Fibroblast of the aortic adventitia (primary cell): ENCODE measurements at places on chromosomes 12 and 14.

- DNase-seq, result no peak
Measured at GRCh38 chr12:53985994-53986685, 1.2 kb downstream of the HOXC10 start.

DNA sequence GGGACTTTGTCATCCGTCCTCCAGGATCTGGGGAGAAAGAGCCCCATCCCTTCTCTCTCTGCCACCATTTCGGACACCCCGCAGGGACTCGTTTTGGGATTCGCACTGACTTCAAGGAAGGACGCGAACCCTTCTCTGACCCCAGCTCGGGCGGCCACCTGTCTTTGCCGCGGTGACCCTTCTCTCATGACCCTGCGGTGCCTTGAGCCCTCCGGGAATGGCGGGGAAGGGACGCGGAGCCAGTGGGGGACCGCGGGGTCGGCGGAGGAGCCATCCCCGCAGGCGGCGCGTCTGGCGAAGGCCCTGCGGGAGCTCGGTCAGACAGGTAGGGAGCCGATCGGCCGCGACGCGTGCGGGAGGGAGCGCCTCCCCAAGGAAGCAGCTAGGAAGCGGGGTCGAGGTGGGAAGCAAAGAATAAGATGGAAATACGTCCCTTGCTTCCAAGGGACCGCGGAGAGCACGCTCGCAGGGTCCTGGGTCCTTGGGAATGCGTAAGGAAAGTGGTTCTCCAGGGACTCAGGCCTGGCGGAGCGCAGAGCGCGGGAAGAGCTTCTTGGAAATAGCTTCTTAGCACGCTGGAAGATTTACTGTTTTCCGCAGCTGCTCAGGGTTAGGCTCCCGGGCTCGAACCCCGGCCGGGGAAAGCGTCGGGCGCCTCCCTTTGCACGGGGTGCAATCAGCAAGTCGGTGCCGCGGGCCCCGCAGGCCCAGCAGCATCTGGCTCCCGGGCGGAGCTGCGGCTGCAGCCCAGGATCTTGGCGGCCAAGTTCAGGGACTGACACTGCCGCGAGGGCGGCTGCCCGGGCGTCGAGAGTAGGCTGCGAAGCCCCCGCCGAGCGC is 457 bp downstream of the SOCS2 start:
- peak; percentile 22 for DNase-seq

GRCh38 chr12:122895704-122896636 is at the start of gene VPS37B:
TSS of gene VPS37B (minus strand) at chr12:122896124. CDS start at chr12:122896062, 62 bp downstream.
- DNase-seq, result peak; percentile 79

GRCh38 chr12:62767946-62768345 is 167.0 kb downstream of the PPM1H start:
- no peak for DNase-seq

GRCh38 chr12:26195641-26196420 is 458 bp downstream of the SSPN start:
- DNase-seq, result peak; percentile 50

- peak; percentile 93 for DNase-seq
Measured at GRCh38 chr12:30908722-30909348, 17.7 kb upstream of the TSPAN11 start.

- peak; percentile 67 for DNase-seq
Measured at GRCh38 chr14:44657696-44658388, 150.8 kb upstream of the FSCB start.

DNA sequence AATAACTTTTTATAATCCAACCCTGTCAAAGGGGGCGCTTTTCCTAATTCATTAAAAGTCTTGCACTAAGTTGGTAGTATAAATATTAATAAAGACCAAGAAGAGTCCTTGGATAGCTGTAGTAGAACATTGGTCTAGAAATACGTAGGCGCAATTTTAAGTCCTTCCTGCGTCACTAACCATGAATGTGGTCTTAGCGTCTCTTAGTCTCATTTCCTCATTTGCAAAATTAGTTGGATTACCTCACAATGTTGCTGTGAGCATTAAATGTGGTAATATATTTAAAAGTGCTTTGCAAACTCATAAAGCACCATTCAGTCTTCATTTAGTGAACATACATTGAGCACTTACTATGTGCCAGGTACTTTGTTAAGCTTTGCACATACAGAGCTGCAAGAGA is 149.7 kb downstream of the AEBP2 start:
- DNase-seq, result no peak

DNA sequence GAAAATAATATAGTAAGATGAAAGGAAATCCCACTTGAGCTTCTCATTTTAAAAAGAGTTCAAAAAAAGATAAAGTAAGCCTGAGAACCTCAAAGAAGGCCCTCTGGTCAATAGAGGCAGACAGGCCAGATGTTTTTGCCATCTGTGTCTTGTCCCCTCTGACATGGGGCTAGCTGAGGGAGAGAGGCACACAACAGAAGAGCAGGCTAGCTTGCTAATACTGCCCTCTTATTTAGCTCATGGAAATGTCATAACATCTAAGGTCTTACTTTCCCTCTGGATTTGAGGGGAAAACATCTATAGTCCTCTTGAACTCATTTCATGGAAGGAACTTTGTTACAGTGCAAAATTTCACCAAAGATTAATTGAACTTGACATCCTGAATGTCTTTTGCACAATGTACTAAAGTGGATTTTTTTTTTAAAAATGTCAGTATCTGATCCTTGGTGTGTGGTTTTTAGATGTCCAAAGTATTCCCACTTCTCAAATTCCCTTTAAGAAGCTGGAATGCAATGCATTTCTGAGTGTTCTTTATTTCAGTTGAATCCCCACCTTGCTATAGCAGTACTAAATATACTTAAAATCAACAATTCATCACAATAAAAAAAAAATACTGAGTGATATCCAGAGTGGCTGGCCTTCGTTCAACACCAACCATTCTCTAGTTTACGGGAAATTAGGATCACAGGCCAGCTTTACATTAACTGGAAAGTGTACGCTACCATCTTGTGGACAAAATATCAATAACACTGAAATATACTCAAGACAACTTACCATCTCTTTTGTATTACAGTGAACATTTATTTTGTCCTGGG is 176.7 kb downstream of the PAH start:
- DNase-seq, result peak; percentile 28

- peak; percentile 28 for DNase-seq
Measured at GRCh38 chr12:92753976-92754885, 51.4 kb downstream of the PLEKHG7 start.

GRCh38 chr14:21748869-21749303 is 75.3 kb upstream of the OR4E1 start:
- DNase-seq, result peak; percentile 12

DNA sequence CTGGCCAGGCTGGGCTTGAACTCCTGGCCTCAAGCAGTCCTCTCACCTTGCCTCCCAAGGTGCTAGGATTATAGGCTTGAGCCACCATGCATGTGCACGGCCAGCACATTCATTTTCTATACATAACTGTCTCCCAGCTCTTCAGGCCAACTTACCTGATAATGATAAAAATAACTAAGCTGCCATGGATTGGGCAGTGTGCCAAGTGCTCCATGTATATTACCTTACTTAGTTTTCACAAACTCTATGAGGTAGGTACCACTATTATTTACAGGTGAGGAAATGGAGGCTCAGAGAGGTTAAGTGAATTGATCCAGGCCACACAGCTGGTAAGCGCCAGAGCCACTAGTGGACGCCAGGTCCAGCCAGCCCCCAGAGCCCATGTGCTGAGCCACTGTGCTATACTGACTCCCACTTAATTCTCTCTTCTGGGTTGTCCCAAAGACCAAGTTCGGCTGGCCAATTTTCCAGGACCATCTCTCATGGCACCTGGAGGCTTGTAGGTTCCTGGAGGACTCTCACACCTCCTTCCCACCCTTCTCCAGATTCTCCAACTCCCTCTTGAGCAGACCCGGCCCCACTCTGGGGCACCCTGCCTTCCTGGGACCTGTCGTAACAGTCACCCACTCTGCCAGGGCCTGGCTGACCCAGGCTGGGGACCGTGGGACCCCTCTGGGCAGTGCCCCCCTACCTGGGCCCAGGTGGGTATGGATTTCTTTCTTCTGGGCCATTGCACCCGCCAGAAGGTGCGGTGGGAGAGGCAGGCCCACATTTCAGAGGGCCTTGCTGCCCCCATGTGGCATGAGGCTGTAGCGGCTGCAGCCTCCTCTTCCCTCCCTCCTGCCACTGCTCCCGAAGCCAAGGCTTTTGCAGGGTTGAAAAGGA is 30.2 kb upstream of the CIPC start:
- peak; percentile 73 for DNase-seq

GRCh38 chr14:71734885-71735284 is 197.3 kb upstream of the RGS6 start:
- no peak for DNase-seq

DNA sequence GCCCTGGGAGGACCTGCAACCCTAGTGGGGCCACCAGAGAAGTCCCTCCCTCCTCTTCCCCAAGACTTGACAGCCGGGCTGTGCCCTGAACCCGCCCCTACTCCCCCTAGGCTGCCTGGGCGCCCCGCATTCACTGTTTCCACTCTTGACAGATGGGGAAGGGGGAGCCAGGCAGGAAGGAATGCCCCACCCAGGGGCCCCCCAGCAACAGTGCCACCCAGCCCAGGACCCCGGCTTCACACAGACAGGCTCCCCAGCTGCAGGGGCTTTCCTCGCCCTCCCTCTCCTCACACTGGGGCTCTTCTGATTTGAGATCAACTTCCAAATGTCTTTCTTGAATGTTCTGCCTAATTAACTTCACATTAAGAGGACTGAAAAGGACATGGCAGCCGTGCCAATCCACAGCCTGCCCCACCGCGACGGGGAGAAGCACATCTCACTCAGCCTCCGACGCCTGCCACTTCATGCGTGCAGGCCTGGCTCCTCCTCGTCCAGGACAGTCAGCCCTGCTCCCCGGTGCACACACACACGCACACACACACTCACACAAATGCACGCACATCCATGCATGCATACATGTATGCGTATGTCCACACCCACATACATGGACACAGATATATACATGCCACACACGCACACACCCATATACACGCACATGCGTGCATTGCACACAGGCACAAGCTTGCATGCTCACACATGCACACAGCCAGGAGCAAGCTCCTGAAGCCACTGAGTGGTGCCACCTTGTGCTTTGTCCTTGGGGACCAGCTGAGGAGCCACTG is 19.6 kb upstream of the C14orf180 start:
- no peak for DNase-seq

GRCh38 chr12:482061-482460 is 22.3 kb downstream of the B4GALNT3 start:
- DNase-seq, result peak; percentile 6

- no peak for DNase-seq
Measured at GRCh38 chr12:72836194-72836593, 564.0 kb downstream of the TRHDE start.

DNA sequence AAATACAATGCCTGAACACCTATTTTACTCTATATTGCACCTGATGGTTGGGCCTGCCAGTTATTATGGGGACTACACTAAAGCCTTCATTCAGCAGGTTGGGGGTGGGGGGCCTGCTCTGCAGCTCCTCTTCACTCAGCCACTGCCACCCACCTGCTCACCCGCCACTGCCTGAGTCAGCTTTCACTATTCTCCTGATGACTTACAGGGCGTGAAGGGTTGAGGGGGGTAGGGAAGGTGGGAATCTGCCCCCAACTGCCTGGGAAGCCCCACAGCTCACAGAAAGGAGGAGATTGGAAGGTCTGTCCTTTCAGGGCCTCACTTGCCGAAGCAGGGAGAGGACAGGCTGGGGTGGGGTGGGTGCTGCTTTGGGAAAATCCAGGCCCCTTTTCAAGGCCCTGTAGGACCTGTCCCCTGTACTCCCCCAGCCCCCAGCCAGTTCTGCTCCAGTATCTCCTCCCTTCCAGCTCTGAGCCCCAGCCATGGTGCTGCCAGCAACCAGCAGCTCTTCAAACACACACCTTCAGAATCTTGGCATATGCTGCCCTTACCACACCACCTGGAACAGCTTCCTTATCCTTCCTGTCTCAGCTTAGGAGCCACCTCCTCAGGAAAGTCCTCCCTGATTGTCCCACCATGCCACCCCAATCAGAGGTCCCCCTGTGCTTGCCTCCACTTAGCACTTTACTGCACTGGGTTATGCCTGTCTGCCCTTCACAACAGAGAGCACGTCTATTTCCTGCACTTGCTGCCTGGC is 33.1 kb downstream of the IRF2BPL start:
- no peak for DNase-seq

DNA sequence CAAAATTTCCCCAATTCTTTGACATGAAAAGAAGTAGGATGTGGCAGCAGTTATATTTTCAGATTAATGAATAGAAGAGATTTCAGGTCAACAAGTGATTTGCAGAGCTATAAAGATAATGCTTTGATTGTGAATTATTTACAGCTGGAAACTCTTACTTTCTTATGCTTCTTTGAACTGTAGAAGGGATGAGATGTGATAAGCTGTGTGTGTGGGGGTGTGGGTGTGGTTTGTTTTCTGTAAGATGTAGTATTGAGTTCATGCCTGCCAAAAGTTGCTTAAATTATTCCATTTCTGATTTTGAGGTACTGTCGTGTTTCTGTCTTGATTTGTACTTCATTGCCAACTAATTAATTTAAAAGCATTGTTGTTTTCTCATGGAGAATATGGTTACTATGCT is 22.7 kb downstream of the AEBP2 start:
- peak; percentile 28 for DNase-seq

- no peak for DNase-seq
Measured at GRCh38 chr12:24463375-24463774, 485.5 kb downstream of the BCAT1 start.

DNA sequence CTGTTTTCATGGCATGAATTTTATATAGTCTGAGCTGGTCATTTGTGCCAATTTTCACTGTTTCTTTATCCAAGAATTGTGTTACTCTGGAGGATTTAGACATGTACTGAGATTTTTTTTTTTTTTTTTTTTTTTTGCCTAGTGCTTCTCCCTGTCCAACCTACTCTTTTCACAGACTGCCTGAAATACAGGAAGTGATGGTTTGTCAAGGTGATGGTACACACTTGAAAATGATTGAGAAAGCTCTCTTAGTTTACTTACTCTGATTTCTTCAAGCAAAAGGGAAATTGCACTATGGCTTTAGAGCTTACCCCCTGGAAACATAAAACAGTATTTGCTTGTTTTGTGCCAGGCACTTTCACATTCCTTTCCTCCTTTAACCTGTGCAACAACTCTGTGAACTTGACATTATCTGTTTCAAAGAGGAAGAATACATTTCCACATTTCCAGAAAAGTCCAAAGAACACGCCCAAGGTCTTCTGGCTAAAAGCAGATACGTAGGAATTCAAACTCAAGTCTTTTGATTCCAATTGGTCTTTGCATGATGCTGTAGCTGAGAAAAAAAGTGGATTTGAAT is 181.1 kb downstream of the SLC15A5 start:
- DNase-seq, result no peak

DNA sequence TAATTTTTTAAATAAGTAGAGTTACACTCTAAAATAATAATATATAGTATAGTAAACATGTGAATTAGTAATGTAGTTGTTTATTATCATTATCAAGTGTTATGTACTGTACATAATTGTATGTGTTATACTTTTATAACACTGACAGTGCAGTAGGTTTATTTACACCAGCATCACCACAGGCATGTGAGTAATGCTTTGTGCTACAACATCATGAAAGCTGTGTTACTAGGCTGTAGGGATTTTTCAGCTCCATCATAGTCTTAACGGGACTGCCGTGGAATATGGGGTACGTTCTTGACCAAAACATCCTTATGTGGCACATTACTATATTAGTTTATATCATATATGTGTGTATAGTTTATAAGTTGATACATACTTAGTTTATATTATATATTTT is 8.6 kb downstream of the FNTB start:
- no peak for DNase-seq
